ENCODE measurements at places on chromosomes 4 and X.

GRCh38 chr4:65747386-65747785, 77.1 kb upstream of the EPHA5 start:
- no peak for DNase-seq

- DNase-seq, result peak; percentile 88
These were observed 52.2 kb downstream of the NALF2 start for GRCh38 chrX:69556060-69557011.

GRCh38 chrX:50188859-50189600, 11.8 kb downstream of the AKAP4 start:
- DNase-seq, result peak; percentile 49

GRCh38 chr4:128335541-128335940, 47.9 kb upstream of the PGRMC2 start:
- no peak for DNase-seq

GRCh38 chrX:53317365-53318069, 36.1 kb upstream of the IQSEC2 start:
- DNase-seq, result peak; percentile 66

DNA sequence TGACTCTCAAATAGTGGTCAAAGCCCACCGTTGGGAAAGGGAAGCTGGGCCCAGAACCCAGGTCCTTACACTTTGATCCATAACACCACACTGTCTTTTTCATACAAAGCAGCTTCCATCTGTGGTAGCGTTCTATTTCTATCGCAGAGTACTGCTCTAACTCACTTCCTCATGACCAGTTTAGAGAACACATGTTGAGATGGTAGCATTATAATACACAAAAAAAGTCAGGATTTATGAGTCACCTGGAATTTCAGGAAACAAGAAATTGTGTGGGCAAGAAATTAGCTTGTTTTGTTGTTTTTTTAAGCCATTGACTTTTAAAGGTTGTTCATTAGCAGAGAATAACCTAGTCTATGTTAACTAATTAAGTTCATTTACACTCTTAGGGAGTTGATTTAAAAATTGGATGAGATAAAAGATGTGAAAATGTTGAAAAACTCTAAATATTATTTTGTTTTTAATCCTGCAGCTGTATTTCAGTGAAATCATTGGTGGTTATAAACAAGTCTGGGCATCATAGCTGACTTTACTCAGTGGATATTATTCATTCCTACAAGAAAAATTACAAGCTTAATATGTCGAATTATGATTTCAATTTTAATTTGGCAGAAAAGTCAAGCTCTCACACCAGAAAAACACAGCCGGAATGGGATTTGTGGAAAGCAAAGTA, 1011.1 kb upstream of the HS3ST1 start:
- DNase-seq, result peak; percentile 17

- peak; percentile 35 for DNase-seq
These were observed 87.0 kb upstream of the RPL34 start for GRCh38 chr4:108533245-108533844.

GRCh38 chr4:182019148-182019652, 224.0 kb upstream of the TENM3 start:
- no peak for DNase-seq

GRCh38 chr4:107592519-107592918, 127.5 kb downstream of the PAPSS1 start:
- DNase-seq, result no peak

DNA sequence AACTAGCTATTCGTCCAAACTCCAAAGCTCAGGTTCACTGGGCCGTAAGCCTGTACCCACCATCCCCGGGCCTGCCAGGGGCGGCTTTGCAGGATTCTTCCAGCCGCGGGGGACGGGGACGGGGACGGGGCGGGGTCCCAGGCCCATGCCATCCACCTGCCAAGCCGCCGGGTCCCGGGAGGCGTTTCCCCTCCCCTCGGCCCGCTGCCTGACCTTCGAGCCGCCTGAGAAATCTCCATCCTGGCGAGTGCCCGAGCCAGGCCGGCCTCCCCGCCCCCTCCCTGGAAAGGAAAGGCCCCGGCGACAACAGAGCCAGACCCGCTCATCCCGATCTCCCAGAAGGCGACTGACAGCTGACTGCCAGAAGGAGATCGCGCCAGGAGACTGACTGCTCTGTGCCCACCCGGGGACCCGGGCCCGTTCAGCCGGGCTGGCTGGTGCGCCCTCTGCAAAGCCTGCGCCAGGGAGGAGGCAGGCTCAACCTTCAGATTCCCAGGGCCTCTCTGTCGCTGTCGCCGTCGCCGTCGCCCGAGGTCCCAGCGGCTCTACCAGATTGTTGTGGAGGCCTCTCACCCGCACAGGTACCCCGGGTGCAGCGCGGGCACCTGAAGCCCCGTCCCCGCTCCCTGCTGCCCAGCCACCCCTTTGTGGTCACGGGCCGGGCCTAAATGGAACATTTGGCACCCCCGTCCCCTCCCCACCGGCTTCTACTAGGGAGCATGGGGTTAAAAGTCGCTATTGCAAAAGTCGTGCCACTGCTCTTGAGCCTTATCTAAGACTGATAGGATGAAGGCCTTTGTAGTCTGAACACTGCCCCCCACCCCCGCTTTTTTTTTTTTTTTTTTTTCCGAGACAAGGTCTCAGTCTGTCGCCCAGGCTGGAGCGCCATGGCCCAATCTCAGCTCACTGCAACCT, at the start of gene RGN:
Gene RGN, plus strand, starts transcription at position 315 of the 915 bp plus-strand sequence. CDS start 2,702 bp downstream, outside the sequence.
- peak; percentile 48 for DNase-seq
